ENCODE measurements at places on chromosomes 3 and 15.

DNA sequence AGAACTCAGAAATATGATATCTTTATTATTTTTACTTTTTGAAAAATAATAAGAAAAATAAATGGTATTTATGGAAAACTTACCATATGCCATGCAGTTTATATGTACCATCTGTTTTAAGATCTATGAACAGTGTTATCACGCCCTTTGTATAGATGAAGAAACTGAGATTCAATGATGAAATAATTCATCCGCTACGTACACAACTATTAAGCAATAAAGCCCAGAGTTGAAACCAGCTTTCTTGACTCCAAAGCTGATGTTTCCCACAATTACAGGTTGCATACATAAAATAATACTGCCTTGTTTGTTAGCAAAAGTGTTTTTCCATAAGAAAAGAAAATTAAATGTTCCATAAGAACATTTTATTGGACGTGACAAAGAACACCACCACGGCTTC is 67.2 kb upstream of the BCL6 start:
- DNase-seq: no peak

- no peak for DNase-seq
These were observed 594.8 kb downstream of the NTRK3 start for GRCh38 chr15:87661454-87662355.

DNA sequence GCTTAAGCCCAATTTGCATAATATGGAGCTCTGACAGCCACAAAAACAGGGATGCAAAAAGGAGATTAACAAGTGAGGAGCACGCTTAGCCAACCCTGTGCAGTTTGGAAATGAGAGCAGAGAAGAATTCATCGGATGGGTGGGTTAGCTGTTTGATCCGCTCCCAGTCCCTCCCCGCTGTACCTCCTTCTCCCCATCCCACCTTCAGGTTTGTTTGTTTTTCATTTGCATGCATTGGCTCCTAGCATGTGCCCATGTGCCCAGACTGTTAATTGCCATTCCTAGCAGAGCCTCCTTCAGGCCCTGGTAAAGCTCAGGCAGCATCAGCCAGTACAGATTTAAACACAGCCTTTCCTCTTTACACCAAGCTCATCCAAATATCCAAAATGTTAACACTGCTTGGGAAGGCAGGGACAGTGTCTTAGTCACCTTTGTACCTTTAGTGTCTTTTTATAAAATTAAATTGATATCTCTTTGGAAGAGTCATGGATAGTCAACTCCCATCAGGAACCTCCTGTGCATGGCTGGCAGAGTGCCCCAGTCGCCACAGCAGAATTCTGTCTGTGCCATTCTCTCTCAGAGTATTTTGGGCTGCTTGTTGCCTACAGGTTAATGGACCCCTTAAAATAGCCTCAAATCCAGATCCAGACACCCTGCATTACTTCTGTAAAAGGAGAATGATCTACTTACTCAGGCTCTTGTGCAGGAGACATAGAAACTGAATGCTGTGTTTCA is 244.2 kb downstream of the LSAMP start:
- DNase-seq: peak; percentile 25

DNA sequence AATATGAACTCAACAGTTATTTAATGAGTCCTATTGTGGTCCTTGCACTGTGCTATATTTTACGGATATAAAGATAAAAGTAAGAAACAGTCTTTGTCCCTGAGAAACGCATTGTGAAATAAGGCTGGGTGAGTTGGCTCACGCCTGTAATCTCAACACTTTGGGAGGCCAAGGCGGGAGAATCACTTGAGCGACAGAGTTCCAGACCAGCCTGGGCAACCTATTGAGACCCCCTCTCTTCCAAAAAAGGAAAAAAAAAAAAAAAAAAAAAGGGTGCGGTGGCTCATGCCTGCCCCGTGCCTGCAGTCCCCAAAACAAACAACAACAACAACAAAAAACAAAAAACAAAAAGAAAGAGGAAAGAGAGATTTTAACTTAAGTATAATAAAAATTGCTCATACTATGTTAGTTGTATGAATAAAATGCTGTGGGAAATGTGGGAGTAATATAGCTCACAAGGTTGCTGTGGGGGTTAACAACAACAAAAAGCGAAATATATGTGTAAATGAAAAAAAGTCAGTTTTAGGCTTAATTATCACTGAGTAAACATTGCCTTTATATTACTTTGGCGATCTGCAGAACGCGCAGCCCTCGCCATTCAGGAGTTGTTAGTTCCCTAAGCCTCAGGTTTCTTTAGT is 461 bp upstream of the FNDC3B start:
- no peak for DNase-seq

DNA sequence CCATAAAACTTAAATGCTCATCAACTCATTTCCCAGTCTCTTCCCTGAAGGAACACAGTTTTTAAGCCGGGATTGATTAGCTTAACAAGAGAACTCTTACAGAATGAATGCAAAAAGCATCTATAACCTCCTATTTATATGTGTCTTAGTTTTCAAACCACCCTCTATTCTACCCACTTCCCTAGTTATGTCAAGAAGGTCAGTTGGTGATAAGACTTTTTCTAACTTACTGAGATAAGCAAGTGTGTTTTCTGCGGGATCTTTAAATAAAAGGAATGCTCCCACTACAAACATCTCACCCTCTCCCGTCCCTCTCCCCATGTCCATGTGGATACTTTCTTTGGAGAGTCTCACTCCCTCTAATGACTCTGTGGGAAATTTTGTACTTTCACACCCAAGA is 218.5 kb downstream of the SV2B start:
- no peak for DNase-seq

GRCh38 chr15:55937040-55937439 is 56.4 kb downstream of the NEDD4 start:
- DNase-seq: no peak

DNA sequence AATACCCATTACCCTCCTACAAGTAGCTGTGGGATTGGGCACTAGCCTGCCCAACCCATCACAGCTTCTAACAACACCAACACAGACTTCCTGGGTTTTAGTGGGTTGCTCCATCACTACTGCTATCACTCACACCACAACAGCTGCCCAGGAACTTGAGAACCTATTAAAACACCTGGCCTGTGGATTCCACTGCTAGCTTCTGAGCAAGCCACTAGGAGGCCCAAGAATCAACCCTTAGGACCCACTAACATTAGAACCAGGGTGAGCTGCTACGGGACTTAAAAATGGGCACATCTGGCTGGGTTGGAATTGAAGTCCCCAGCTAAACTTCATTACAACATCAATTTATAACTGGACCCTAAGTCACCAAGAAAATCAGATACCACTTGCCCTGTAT is 113.2 kb upstream of the TP63 start:
- DNase-seq: no peak

DNA sequence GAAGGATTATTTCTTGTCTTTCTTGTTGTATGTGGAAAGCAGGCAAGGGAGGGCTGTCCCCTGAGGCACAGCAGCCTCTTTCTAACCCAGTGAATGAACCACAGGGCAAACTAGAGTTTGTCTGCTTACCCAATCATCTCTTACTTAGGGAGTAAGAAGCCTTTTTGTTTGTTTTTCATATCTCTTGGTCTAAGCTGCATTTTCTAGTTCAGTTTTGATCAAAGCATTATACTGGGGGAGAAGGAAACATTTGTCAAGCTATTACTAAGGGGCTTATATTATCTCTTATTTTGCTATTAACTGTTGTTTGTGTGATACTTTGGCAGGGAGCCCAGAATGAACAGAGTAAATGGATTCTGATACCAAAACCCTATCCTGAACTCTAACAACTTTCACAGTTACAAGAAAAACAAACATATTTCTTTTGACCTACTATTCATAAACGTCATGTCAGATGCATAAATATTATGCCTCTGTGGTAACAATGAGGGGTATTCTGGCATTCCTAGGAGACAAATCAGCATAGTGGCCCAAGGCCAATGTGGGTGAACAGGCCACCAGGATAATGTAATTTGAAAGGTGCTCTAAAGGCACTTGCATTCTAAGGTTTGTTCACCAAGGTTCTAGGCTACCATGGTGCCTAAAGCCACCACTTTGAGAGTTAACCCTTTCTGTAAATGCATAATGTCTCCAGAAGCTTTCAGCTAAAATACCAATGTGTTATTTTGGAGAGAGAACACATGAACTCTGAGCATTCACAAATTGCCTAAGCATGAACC is 271.6 kb upstream of the ZPLD1 start:
- DNase-seq: no peak

DNA sequence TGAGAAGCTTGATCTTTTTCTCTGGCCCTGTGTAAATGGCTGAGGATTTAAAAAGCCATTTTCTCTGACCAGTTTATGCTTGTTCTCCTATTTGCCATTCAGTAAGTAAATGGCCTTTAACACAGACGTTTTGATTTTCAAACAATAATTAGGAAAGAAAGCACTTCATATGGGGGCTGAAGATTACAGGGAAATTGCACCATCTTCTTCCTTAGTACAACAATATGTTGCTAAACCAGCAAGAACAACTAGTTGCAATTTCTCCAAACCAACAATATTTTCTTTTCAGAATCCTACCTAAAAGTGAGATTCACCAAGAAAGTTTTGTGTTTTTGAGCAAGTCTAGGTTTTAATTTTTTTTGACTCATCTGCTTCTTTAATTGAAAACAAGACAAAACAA is 80.5 kb upstream of the CCNL1 start:
- DNase-seq: no peak

GRCh38 chr15:45425135-45425534 is 46.8 kb upstream of the GATM start:
- no peak for DNase-seq

GRCh38 chr3:172716476-172716875 is 5.6 kb upstream of the NCEH1 start:
- no peak for DNase-seq

DNA sequence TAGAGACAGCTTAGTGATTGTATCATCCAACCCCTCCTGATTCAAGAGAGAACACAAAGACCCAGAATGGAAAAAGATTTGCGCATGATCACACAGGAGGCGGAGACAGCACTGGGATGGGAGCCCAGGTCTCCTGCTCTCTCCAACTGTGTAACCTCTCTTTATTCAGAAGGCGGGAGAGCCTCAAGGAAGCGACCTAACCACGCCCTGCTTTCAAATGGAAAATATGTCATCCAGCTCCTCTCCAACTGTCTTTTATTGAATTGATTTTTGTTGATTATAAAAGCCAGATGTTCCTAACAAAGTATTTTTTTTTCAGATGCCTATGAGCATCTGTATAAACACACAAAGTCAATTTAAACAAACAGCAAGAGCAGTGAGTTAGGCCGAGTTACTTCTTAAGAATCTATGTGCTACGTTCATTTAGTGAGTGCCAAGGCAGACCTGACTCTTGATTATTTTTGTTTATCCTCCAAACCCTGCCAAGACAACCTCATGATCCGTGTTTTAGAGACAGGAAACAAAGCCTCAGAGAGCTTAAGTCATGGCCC is 74.5 kb downstream of the BFSP2 start:
- DNase-seq: peak; percentile 72

DNA sequence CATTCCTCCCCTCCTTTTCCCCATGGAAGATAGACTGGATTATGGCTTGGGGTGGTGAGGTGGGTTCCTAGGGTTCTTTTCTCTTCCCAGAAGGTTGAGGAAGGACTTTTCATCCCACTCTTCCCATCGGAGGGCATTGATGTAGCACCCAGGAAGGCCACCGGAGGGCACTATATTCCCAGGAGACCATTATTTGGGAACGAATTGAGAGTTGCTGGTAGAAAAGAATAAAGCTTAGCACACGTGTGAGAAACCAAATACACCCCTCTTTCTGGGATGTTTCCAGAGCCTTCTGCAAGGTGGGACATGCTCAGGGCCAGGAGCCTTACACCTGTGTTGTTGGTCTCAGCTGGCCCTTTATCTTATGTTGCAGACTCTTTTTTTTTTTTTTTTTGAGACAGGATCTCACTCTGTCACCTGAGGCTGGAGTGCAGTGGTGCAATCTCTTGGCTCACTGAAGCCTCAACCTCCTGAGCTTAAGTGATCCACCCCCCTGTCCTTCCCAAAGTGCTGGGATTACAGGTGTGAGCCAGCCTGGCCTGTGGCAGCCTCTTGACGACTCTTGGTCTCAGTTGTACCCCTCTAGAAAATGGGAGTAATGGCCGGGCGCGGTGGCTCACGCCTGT is 6.3 kb upstream of the CDC25A start:
- peak; percentile 49 for DNase-seq

DNA sequence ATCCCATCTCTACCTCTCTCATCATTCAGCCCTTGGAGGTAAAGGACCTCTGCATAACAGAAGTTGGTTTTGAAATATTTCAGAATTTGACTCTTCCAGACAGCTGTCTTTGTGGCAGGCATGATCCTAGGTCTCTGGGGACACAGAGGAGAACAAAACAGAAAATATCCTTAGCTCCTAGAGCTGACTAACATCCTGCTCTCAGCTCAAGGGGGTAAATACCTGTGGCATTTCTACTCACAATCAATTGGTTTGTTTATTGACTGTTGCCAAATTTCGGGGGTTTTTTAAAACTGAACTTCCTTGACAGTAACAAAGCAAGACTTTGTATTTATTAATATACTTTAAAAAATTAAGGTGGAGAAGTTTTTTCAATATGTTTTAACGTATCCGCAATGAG is 78.8 kb downstream of the EOMES start:
- DNase-seq: no peak

GRCh38 chr15:68590721-68591389 is 12.1 kb downstream of the CORO2B start:
- DNase-seq: no peak

- DNase-seq: no peak
These were observed 15.7 kb upstream of the CAND2 start for GRCh38 chr3:12780751-12781150.

DNA sequence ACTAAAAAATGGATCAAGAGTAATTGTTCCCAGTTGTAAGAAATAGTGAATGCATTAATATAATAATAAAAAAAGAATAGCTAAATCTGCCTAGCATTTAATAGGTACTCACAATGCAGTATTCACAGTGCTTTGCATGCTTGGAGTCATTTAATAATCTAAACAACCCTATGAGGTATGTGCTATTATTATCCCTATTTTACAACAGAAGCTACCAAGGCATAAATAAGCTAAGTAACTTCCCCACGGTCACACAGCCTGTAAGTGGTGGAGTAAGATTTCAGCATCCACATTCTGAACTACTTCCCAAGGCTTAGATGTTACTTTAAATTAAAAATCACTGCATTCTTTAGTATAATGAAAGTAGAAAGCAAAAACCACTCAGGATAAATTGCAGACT is 102.9 kb downstream of the PLCH1 start:
- no peak for DNase-seq

- DNase-seq: peak; percentile 76
These were observed 11.3 kb upstream of the SOX2 start for GRCh38 chr3:181700168-181701087.

GRCh38 chr3:107995823-107996222 is 95.0 kb downstream of the CD47 start:
- no peak for DNase-seq

- no peak for DNase-seq
These were observed 76.7 kb upstream of the DCBLD2 start for GRCh38 chr3:98978068-98978811.

Measured in NCI-H1694 (cell line).